ENCODE measurements at places on chromosomes 12 and 14.
A peak's percentile ranks its signal among the peaks of the same experiment; 100 is the strongest.

GRCh38 chr12:99948370-99948769, 36.4 kb downstream of the ANKS1B start:
- DNase-seq: no peak

- no peak for DNase-seq
Observed at GRCh38 chr14:72970058-72970630, 43.9 kb downstream of the DCAF4 start.

DNA sequence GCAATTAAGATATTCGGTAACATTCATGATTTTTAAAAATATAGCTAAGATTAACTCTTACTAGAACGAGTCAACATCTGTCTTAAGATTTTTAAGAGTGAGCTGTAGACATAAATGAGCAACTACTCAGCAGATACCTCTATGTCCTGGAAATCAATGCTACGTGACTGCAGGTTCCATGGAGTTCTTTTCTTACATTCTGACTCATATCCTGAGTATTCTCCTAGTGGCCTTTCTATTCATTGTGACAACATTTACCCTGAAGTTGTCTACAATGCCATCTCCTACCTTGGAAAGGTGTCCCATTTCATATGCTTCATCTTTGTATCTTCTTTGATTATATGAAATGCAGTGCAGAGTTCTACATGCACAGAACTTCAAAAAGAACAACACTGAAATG, 59.9 kb downstream of the PKP2 start:
- no peak for DNase-seq

GRCh38 chr12:99906786-99907579, 77.8 kb downstream of the ANKS1B start:
- DNase-seq: no peak

DNA sequence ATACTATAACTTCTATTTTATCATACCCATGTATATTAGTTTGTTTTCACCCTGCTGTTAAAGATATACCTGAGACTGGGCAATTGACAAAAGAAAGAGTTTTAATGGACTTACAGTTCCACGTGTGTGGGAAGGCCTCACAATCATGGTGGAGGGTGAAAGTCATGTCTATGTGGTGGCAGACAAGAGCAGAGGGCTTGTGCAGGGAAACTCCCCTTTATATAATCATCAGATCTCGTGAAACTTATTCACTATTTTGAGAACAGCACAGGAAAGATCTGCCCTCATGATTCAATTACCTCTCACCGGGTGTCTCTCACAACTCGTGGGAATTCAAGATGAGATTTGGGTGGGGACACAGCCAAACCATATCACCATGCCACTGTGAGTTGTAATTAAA, 135.8 kb downstream of the SYNE2 start:
- no peak for DNase-seq

DNA sequence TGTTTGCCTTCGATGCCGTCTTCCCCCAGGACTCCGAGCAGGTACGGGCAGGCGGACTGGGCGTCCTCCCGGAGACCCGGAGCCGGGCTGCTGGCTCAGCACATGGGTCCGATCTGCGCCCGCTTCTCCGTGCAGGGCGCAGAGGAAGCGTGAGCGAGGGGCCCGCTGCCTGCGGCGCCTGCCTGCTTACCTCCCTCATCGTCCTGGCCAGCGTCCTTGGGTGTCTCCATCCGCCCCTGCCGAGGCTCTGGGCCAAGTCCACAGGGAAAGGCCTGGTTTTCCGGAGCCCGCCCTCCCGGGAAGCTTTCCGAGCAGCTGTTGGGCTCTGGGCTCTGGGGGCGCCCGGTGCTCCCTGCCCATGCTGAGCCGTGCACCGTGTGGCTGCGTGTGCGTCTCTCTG, 33.5 kb downstream of the KIF26A start:
- DNase-seq: no peak

DNA sequence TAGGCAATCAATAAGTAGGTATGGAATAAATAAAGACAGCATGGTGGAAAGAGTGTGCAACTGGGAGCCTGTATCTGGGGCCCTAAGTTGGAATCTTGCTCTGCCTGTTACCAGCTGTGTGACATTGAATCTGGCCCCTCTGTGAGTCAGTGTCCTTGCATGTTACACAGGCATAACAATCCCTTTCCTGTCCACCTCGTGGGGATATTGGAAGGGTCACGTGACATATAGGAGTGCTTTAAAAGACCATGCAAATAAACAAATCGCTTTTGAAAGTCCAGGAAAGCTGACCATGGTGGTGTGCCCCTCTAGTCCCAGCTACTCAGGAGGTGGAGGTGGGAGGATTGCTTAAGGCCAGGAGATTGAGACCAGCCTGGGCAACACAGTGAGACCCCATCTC, 51.1 kb upstream of the VRK1 start:
- DNase-seq: no peak

DNA sequence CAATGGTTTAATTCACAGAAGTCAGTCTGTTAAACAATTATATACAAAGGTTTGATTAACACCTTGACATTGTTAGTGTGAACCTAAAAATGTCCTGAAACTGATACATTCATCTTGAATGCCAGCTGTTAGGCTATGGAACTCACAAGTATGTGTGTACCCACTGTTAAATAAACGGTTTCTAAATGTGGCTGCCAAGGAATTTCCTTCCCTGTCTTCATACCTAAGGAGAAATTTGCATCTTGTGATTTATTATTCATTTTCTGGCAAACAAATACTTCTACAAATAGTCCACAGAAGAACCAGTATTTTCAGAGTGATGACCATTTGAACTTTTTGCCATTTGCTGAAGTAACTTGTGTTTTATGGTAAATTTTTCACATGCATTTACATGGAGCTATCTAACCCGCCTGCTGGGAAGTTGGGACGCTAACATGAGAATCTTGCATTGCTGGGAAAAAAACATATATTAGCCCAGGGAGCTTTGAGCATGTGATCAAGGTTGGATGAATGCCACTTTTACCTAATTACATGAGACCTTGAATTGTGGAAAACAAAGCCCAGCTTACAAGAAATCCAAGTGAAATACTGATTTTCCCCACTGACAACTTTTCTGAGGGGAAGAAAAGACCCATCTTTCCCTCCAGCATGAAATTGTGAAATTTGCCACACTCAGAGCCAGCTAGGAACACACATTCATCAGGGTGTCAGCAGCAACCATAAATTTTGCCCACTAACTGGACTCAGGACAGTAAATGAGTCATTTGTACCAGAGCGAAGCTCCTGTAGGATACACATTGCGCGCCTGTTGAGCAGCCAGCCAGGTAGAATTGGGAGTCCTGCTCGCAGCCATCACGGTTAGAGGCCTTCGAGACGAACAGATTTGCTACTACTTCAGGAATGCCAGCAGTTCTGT, 118.0 kb downstream of the KICS2 start:
- no peak for DNase-seq

DNA sequence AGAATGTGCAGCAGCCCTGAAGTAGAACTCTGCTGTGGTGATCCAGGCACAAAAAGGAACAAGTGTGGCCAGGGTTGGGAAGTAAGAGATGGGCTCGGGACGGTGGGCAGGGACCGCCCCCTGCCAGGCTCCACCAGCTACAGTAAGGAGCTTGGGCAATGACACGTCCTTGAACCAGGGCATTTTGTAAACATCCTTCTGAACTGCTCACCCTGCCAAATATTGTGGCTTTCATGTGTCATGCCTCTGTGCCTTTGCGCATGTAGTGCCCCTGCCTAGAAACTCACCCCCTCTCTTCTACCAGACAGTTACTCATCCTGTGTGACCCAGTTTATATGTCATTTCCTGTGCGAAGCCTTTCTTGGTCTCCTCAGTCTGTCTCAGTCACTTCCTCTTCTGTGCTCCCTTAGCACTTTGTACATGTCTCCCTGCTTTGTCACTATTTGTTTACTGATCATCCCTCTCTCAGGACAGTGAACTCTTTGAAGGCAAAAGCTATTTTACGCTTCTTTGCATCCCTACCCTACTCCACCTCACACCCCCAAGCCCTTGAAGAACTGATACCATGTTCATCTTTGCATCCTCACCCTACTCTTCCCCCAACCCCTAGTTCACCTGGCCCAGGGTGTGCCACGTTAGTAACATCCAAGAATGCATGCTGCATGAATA, 108.9 kb upstream of the PLEKHG7 start:
- DNase-seq: peak; percentile 86

- DNase-seq: no peak
Observed at GRCh38 chr12:120711411-120711810, 1.2 kb downstream of the UNC119B start.

Data from NAMALWA (cell line).